ENCODE measurements at places on chromosomes 2 and 18.

GRCh38 chr2:215998636-215999035 is 14.7 kb downstream of the MREG start:
- DNase-seq: no peak

GRCh38 chr2:235494716-235495372 is 1.0 kb downstream of the AGAP1 start:
- DNase-seq: peak; percentile 15

DNA sequence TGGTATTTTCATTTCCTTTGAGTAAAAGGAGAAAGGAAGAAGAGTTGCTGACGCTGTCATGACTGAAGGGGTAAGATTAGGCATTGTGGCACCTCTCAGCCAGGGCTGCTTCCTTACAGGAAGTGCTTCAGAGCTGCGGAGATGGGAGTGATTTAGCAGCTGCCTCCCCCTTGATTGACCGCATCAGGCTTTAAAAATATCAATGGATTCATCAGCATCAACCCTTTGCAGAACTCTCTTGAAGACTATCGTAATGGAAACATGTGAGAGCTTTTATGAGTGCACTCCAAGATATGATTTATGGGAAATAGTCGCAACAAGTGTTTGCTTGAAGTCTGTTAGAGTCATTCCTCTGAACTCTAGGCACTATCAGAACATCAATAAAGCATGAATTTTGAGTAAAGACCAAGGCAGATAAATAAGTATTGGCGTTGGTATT is 141.1 kb downstream of the CSRNP3 start:
- DNase-seq: no peak

DNA sequence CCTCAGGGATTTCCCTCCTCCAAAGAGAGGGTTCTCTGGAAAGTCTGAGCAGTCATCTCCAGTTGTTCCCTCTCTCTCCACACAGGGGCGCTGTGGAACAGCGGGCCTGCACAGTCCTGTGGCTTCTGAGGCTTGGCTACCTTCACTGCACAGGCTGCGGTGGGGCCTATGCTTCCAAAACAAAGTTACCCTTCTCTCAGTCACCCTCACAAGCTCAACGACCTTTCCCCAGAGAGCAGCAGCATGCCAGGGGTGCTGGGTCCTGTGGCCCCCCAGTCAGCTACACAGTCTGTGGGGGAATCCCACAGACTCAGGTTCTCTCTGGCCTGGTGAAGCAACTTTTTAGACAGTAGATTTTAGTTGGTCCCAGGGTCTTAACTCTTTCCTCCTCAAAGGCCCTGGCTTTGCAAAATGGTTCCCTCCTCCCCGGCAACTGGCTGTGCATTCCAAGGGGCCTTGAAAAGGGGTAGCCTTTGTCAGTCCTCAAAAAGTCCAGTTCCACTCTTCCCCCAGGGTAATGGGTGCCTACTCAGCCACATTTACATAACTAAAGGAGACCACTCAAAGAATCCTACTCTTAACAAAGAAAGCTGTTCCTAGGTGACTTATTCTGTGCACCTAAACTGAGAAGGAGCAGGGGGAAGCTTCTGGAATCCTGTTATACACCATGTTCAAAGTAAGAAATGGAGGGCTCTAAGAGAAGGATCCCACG is 14.9 kb downstream of the B3GNT7 start:
- DNase-seq: peak; percentile 28

GRCh38 chr18:2900684-2901422 is 54.0 kb downstream of the EMILIN2 start:
- no peak for DNase-seq

- no peak for DNase-seq
Measured at GRCh38 chr2:215918901-215919599, 94.3 kb downstream of the MREG start.

- DNase-seq: no peak
Measured at GRCh38 chr2:24544456-24545115, 53.5 kb downstream of the NCOA1 start.

GRCh38 chr2:73610111-73610510 is 32.1 kb downstream of the NAT8 start:
- no peak for DNase-seq

- DNase-seq: no peak
Measured at GRCh38 chr2:129762386-129763189, 216.9 kb upstream of the RAB6C start.

DNA sequence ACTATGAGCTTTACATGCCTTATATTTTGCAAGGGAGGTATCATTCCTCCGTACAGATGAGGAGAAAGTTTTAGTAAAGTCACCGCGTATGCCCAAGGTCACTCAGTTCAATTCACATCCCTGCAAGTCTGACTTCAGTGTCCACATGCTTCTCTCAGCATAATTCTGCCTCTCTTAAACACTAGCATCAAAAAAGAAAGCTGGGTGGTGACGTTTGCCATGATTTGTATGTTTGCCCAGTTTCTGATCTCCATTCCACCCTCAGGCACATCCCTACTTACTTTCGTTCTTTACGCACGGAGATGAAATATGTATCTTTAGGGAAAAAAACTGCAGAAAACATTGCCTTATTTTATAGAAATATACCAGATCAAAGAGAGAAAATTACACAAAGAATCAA is 129.2 kb upstream of the PTPRM start:
- no peak for DNase-seq

- DNase-seq: no peak
Measured at GRCh38 chr2:42368817-42369531, 8.0 kb upstream of the COX7A2L start.

DNA sequence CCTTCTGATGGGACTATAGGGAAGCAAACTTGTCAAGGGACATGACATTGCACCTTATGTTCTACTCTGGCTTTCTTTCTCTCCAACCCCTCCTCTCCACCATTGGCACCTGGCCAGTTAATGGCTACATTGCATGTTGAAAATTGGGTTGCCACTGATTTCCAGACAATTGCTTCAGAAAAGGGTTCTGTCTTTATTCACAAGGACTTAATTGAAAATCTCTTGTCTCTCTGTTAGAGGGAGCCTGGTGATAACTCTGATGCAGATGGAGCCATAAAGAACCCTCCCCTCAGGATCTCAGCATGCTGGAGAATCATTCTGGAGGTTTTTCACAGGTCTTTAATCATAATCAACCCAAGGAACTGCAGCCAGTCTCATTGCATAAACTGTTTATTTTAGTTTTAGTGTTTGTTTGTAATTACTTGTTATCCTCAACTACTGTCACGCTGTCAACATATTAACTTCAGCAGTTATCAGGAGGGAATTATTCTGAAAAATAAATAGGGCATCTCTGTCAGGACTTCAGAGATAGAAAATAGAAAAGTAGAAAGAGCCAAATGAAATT is 316.8 kb downstream of the RIT2 start:
- no peak for DNase-seq

DNA sequence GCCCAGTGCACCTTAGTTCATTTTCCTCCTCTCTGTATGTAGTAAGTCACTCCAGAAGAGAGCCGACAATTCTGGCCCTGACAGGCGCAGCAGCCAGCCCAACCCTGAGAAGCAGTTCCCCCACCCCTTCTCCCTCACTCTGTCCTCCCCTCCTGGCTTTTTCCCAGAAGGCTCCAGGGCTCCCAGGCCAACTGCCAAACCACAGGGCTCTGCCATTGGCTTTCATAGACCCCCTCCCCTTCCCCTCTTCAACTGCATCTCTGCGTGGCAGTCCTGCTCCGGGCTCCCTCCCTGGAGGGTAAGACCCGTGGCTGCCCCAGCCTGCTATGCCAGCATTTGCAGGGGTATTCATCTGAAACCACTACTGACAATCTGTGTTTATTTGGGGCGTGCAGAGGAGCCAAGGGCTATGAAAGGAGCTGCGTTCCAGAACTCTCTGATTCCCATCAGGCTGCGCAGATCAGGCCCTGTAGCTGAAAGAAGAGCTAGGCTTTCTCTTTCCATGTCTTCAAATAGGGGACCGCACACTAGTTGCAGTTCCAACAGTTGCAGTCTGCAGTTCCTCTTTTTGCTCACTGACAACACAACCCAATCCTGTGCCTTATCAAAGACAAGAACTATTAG is 388.6 kb upstream of the TNP1 start:
- DNase-seq: no peak

DNA sequence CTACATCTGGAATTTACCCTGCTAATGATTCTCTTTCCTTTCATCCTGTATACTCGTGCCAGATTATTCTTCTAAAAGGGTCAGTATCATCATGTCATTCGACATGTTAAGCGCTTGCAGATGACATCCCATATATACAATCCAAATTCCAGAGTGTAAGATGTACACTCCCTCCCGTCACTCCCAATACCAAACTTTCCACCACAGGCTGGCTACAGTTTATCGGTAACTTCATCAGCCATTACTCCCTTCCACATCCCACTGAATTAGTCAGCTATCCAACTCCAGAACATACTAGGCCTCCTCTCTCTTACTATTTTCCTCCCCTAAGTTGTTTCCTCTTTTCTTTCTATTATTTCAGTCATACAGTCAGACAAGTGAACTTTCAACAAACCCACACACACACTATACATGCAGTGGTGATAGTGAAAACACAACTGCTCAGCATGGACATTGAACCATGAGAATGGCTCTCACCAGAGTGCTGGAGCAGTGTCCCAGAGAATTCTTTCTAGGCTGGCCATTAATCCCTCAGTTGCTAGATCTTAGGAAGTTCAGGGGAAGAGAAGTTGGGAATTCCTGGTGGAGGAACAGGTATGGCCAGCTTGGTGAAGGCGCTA is 10.6 kb upstream of the NMI start:
- DNase-seq: no peak

DNA sequence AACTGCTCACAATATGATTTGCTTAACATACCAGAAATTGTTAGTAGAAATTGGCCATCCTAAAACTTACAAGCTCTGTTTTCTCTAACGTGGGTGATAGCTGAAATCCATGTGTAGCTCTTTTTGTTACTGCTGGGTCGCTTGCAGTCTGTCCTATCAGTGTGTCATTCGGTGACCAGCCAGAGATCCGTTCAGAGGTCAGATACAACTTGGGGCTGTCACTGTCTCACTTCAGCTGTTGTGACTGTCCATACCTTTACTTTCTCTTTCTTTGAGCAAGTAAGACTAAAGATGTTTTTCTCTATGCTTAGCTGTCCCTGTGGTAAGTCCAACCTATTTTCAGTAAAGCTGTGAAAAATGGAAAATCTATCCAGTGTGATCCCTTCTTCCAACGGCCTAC is 282.9 kb upstream of the KCNH7 start:
- DNase-seq: no peak

DNA sequence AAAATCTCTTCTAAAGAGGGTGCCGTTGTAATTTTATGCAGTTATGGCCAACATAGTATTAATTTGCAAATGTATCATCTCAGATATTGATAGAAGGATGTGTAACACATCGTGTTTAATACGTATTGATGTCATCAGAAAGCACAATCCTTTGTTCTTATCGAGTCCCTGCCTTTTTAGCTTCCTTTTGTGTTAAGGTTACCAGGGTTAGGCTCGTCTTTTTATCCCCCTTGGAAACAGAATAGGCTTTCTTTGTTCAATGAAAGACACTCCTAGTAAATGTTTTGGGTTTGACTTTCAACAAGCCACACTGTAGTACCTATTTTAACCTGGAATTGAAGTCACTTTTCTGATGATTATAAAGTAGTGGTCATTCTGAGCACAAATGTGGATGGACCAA is 136.2 kb downstream of the WDR7 start:
- DNase-seq: no peak

DNA sequence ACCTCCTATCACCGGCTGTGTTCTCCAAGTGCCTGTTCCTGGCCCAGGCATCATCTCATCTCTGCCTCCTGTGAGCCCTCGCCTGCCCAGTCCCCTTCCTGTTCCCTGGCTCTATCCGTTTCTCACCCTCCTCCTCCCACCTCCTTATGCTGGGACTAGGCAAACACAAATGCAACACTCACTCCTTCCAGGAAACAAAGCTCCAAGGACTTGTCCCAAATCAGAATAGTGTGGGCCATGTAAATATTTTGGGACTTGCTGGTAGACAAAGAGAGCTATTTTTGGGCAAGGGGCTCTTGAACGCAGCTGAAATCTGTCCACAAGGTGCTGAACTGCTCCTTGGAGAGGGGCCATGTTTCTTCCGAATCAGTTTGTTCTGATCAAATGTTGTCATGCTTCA is 25.3 kb downstream of the MBP start:
- no peak for DNase-seq

DNA sequence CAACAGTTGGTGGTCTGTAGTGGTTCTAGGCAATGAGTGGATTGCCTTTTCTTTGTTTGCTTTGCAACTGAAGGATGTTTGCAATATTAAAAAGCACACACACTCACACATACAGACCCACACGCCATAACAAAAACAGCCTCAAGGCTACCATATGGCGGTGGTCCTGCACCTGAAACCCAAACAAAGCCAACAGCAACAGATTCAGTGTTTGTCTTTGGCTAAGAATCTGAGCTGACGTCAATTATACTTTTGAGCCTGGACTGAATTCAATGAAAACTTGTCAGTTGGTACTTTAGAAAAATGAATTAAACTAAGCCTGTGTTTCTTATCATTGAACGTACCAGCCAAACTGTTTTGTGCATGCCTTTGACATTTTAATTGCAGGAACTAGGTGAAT is 65.0 kb upstream of the NYAP2 start:
- DNase-seq: no peak

DNA sequence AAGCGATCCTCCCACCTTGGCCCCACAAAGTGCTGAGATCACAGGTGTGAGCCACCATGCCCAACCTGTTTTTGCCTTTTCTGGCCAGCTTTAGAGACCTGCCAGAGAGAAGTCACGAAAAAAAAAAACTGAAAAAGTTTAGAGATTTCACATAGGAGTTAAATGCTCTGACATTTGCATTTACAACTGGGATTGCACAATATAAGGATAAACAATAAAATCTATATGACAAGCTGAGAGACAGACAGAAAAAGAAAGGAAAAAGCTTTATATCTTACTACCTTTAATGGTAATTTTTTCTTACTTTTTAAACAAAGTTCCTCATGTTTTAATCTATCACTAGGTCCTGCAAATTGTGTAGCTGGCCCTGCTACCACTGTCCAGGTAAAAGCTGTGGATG is 466.5 kb downstream of the TXNL1 start:
- DNase-seq: no peak

DNA sequence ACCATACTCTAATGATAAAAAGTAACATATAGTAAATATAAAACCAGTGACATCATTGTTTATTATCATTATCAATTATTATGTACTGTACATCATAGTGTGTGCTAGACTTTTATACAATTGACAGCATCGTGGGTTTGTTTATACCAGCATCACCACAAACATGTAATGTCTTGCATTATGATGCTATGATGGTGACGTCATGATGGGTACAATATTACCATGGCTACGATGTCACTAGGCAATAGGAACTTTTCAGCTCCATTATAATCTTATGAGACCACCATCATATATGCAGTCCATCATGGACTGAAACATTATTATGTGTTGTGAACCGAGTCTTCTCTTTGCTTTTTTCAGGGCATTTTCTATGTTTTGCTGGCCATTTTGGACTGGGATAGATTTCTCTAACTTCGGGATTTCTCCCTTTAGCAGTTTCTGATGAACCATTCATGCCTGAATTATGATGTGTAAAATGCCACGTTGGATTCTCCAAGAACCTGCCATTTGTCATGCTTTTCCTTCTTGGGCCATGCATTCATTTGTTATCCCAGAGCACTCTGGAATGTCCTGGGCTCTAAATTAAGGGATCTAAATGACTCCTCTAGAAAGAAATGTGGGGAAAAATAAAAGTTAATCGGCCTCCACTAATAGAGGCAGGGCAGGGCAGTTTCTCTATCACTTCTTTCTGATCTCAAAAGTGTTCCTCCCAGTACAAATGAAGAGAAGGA is 325.6 kb upstream of the TNP1 start:
- DNase-seq: no peak

Data from activated CD8-positive, alpha-beta T cell treated with anti-CD3 and anti-CD28 coated beads for 36 hours (primary cell).